Hematopoietic multipotent progenitor cell (in vitro differentiated cells): ENCODE measurements at places on chromosomes 6 and 20. TPM values are rescaled to one million over a fixed set of nuclear protein-coding genes. Genes with fewer than 3 reads are reported as not detected.

GRCh38 chr20:4585104-4585753, 136.5 kb upstream of the PRND start:
- no peak for DNase-seq

DNA sequence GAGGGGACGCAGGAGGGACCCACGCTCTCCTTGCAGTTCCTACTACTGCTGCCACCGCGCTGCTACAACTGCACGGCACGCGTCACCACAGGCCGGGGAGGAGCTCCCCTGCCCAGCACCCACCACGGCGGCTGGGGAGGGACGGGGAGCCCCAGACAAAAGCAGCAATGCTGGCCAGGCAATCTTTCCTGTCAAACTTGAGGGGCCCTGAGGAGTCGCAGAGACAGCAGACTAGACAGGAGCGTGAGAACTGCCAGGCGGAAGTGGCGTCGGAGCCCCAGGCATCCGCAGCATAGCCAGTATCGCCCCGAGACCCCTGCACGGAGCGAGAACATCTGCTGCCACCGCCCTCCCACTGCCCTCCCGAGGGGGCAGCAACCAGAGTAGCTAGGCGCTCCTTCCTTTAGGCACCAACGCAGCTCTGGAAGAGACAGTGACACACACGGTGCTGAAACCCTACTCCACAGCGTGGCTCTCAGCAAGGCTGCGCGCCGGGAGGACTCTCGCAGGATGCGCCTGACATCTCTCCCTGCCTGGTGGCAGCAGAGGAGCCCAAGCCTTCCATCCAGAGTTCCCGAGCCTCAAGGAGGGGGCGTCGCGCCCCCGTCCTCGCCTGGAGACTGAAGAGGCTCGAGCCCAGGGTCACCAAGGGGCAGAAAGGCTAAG, 2.2 kb downstream of the TAF4 start:
- no peak for DNase-seq

DNA sequence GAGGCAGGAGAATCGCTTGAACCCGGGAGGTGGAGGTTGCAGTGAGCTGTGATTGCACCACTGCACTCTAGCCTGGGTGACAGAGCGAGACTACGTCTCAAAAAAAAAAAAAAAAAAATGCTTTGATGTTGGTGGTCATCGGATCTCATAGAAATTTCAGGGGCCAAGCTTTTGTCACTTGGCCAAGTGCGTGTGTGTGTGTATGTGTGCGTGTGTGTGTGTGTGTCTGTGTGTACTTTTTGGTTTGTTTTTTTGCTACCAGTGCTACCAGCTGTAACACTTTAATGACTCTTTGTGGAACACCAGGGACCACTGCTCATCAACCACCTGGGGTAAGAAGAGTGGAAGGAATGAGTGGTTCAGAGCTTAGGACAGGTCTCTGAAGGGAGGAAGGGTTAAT, 49.7 kb downstream of the TRAF3IP2 start:
- no peak for DNase-seq

GRCh38 chr20:38402816-38403215, 32.3 kb downstream of the SNHG17 start:
- DNase-seq, result no peak

DNA sequence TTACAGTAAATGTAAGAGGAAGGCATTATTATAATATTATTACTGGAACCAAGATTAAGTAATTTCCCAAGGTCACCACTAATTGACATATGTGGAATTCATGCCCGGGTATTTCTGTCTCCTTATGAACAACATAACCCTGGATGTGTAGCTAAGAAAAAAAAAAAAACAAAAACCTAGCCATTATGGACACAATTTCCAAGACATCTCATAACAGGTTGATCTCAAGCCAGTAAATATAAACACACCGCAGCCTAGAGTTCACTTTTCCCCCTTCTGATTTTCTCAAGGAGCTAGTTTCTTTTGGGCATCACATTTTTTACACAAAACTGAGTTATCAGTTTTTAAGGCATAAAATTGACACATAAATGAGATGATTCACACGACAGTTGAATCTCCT, 306.5 kb upstream of the RSPO3 start:
- DNase-seq, result no peak

The BICRAL gene
- total RNA-seq, result 18.0 TPM

DNA sequence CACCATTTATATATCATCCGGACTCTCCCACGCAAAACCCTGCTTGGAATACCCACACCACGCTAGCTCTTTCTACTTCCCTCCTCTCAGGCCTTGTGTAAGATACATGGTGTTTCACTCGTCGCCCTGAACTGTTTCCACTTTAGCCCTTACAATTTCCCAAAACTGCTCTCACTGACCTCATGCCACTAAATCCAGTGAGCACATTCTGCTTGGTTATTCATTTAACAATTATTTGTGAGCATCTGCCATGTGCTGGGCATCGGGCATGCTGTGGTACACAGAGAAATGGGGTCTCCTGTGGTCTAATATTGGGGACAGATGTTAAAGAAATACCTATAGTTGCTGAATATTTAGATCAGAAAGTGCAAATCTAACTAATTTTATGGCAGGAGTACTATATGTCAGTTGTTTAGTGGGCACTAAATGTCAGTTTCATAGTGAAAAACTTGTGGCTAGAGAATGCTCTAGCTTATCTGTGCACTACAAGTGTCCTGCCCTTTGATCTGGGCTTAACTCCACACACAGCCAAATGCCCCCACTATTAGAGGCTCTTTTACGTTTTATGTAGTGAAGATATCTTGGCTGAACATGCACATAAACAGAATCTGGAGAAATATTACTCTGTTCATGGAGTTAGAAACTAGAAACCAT, 41.0 kb downstream of the PLEKHG1 start:
- no peak for DNase-seq

DNA sequence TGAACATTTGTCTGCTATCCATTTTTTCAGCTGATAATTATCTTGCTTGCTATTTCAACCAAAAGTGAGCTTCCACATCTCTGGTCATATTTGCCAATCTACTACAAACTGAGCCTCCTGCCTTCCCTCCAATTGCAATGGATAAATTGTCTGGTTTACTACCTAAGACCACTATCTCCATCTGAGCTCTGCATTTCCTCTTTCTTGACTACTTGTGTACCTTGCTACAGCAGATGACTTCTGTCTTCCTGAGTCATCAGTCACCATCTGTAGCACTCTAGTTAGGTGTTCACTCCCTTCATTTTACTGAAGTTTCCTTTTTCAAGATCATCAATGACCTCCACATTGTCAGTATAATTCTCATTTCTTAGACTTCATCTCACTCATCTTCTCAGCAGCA, 33.5 kb upstream of the PHIP start:
- DNase-seq, result no peak

GRCh38 chr20:38836991-38837390, 31.5 kb downstream of the PPP1R16B start:
- DNase-seq, result no peak

DNA sequence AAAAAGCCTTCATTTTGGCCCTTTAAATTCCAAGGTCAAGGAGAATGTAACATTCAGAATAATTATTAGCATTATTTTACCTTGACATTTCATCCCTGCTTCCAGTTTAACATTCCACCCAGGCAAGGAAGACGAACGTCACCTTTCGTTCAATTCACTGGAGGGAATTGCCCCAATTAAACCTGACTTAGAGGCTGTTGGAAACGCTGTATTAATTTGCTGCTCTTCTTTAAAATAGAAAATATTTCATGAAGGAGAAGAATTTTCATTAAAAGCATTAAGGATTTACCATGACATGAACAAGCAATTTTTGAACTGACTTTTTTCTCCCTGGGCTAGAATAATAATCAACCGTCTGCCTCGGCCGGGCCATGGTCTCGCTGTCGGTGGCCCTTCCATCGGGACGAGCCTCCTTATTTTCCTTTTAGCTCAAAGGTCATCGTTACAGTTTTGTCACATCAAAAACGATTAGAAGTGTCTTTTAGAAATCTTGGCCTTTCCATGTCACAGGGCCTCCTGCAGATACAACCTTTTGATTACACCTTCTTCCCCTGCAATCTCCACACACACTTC, 282.9 kb upstream of the SOX4 start:
- DNase-seq, result no peak

DNA sequence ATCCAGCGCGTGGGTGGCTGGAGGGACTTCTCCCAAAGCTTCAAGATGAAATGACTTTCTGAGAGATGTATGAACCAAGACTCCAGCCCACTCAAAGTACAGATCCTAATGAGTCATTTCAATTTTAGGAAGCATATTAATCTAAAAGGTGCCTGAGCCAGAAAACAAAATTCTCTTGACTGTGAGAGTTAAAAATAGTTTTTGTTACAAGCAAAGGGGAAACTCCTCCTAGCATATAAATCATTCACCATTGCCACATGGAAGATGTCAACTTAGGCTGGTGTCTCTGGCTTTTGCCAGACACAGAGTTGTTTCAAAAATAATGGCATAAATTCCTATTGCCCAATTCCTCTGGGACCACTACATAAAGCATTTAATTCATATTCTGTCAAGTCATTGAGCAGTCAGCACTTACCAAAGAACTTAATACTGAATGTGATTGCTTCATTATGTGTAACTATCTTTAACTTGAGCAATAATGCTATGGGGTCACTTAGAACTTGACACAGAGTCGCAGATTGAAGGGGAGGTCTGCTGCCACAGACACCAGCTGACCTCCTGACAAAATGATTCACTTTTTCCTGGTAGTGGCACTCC, 280.6 kb downstream of the SLC35F1 start:
- DNase-seq, result peak; percentile 24

GRCh38 chr20:61812121-61812844, 253.4 kb downstream of the TAF4 start:
- DNase-seq, result no peak

GRCh38 chr6:44956396-44956795, 371.7 kb upstream of the RUNX2 start:
- DNase-seq, result no peak

The HLA-DOA gene
- total RNA-seq, result 209 TPM
